Activated CD4-positive, alpha-beta T cell treated with anti-CD3 and anti-CD28 coated beads, Interleukin-2, amount 10 ng/mL, durations not matched to agents 7 days and 5 days (primary cell): ENCODE measurements at places on chromosomes 2 and 18. TPM values are rescaled to one million over a fixed set of nuclear protein-coding genes. Genes with fewer than 3 reads are reported as not detected.

Gene NDC80
- 92.3 TPM for total RNA-seq

Gene LIPG
- total RNA-seq = 0.15 TPM

Gene ITPRIPL1
- total RNA-seq = 33.3 TPM

Gene CLEC4F
- not detected for total RNA-seq

Gene FAM98A
- 30.1 TPM for total RNA-seq

Gene CRYBA2
- not detected for total RNA-seq

Gene HOXD9
- not detected for total RNA-seq

Gene ATP6V1C2
- total RNA-seq = not detected

Gene ELOA2
- total RNA-seq = not detected

Gene UNC80
- not detected for total RNA-seq

Gene GALNT5
- total RNA-seq = not detected

Gene SERPINB12
- not detected for total RNA-seq

Gene REG3A
- total RNA-seq = not detected

Gene ACOXL
- not detected for total RNA-seq

Gene VAMP8
- 131 TPM for total RNA-seq

Gene GAREM1
- not detected for total RNA-seq

Gene SLC16A14
- 0.08 TPM for total RNA-seq

Gene LRRC30
- not detected for total RNA-seq

Gene SP110
- 168 TPM for total RNA-seq

Gene SERPINB10
- total RNA-seq = not detected

Gene VIL1
- not detected for total RNA-seq

Gene CCDC141
- 10.8 TPM for total RNA-seq

Gene ZNF804A
- total RNA-seq = not detected

Gene SERPINB2
- not detected for total RNA-seq

Gene FBXO15
- 0.89 TPM for total RNA-seq

Gene PARD3B
- 0.50 TPM for total RNA-seq

Gene HOXD11
- total RNA-seq = not detected

Gene NT5DC4
- not detected for total RNA-seq

Gene CNOT11
- total RNA-seq = 65.1 TPM

Gene TEX44
- total RNA-seq = not detected

Gene ALK
- total RNA-seq = not detected

Gene SOS1
- 204 TPM for total RNA-seq

Gene ADGRF3
- 7.4 TPM for total RNA-seq

Gene SIX3
- not detected for total RNA-seq

Gene MAP3K19
- not detected for total RNA-seq

Gene L3MBTL4
- total RNA-seq = 0.33 TPM

Gene CRACDL
- 0.19 TPM for total RNA-seq

Gene FZD7
- 0.10 TPM for total RNA-seq

Gene SEPTIN10
- 1.7 TPM for total RNA-seq

Gene RTKN
- total RNA-seq = 0.82 TPM
